ENCODE measurements at places on chromosomes 2 and 18.

DNA sequence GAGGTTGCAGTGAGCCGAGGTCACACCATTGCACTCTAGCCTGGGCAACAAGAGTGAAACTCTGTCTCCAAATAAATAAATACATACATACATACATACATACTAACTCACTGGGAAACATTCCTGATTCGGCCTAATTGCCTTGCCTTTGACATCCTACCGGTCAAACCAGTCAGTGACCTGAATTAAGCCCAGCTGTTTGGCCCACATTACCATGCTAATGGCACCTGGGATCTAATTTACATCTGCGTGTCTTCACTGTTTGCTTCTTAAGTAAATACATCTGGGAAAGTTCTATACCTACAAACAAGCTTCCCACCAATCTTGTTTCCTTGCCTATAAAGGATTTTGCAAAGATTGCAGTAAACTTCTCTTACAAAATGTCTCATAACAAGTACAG lies 230.2 kb upstream of the ZC3H15 start:
- DNase-seq = no peak

GRCh38 chr18:36608107-36608506 lies 220.7 kb downstream of the TPGS2 start:
- DNase-seq = no peak

- no peak for DNase-seq
These were observed 169.6 kb upstream of the SIX2 start for GRCh38 chr2:45178854-45179253.

GRCh38 chr18:67359873-67360838 lies 156.4 kb downstream of the DSEL start:
- DNase-seq = no peak

DNA sequence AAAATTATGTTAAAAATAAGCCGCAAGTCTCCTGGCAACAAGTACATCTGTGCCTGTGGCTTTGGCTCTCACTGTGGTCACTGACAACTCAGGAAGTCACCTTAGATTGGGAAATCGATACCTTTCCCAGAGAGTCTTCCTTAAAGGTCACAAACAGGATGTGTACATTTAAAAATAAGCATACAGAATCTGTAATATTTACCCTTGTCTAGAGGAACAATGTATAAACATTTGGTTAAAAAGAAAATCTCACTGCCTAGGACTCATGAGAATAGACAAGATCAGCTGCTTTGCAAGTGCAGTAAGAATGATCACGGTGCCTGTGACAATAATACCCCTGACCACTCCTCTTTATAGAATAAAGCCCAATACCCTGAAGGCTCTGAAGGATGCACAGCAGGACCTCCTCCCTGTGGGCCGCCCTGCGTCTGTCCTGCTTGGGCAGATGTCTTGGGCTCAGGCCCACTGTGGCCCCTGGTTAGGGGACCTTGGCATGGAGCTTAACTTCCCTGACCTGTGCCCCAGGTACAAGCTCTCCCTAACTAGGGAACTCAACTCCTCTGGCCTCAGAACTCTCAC lies 98.0 kb upstream of the MGAT4A start:
- DNase-seq = no peak

- DNase-seq = no peak
These were observed 40.7 kb downstream of the EIF5B start for GRCh38 chr2:99377879-99378278.

GRCh38 chr2:21841341-21841740 lies 717.6 kb downstream of the TDRD15 start:
- no peak for DNase-seq

DNA sequence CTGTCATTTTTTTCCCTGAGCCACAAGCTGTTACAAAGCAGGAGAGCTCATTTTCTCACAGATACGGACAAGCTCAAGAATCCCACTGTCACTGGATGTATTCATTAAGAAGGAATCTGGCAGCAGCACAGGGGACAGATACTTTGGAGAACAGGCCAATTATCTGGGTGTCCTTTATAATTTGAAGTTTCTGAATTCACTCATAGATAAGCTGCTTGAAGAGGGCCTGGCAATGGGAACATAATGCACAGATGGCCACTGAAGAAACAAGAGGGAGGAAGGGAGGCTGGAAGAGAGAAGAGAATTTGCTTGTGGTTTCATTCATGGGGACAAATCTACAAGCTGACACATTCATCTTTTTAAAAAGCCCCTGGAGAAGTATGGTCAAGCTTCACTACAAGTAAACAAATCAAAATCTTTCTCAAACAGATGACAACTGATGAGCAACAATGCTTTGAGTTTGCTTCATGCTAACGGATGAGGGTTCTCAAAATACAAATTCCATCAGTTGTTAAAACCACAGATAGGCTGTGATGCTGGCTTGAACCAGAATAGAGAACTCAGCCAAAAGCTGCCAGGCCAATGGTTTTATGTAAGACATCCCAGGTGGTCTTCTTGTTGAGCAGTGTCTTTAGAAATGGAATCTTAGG lies 11.9 kb downstream of the BCL2 start:
- no peak for DNase-seq

DNA sequence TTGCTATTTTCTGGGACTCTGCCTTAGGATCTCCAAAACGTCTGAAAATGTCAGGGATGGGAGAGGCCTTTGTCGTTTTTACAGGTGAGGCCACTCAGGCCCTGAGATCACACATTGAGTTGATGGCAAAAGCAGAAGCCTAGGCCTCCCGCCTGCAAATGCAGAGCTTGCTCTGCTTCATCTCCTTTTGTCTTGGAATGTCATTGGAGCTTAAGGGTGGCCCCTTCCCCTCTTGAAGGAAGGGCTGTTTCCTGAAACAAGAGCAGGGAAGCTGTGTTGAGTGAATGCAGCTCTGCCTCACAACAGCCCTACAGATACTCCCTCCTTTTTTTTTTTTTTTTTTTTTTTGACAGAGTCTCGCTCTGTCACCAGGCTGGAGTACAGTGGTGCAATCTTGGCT lies 123.5 kb downstream of the GLI2 start:
- no peak for DNase-seq

DNA sequence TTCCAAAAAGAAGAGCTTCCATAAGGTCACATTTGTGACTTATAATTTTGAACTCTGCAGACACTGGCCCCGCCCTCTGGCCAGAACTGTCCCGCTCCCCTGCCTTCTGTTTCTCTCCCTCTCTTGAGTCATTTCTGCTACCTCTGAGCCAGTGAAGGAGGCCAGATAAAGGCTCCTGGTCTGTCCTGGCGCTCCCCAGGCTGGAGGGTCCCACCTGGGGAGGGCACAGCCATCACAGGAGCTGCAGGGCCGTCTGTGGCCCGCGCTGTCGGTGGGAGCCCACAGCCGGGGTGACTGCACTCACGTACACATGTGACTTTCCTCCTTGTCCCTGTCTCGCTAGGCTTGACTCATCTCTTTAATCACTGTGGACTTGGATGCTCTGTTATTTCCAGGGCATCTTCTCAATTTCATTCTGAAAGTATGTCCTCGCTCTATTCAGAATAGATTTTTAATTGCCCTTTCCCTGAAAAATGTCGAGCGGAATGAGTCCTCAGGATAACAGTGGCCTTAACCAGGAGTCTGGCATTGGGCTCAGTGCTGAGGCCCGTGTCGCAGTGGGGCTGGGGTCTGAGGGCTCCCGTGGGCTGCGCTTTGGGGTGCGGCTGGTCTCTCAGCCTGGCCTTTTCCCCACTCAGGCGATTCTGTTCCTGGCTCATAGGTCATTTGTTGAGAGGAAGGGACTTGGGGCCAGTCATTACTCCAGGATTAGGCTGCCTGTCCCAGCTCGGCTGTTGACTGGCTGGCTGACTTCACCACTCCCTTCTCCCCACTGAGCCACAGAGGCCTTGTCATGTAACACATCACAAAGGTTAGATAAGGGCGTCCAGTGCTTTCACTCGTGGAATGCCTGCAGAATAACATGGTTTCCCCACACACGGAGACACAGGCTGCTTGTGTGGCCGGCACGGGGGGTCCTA lies 34.5 kb downstream of the KLHL29 start:
- DNase-seq = no peak

GRCh38 chr2:158189526-158189925 lies 87.8 kb downstream of the UPP2 start:
- no peak for DNase-seq
